Activated CD8-positive, alpha-beta memory T cell treated with anti-CD3 and anti-CD28 coated beads, Interleukin-2, amount 10 ng/mL, durations not matched to agents 7 days and 5 days (primary cell): ENCODE measurements at places on chromosomes 12 and 14. TPM values are rescaled to one million over a fixed set of nuclear protein-coding genes. Genes with fewer than 3 reads are reported as not detected.
A peak's percentile ranks its signal among the peaks of the same experiment; 100 is the strongest.

DNA sequence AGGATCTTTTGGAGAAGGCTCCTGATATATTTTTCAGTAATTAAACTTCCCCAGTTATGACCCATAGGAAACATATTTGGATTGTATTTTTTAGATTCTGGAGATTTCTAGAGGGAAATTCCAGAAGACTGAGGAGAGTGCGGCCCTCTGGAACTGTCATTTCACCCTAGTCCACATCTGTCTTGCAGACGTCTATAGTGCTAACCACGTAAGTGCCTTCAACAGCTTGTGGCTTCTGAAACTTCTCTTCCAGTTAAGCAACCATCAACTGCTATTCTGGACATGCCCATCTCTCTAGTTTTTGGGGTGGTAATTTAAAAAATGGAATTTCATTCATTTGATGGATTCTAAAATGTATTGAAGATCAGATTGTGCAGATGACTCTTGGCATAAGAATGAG lies 1098.8 kb downstream of the TMEM121 start:
- H3K27me3 ChIP-seq = peaks cover 71% of the 10 kb centered on the region
- no peaks in the 10 kb centered on the region for H3K36me3 ChIP-seq
- peaks cover 32% of the 10 kb centered on the region for H3K4me1 ChIP-seq
- H3K27ac ChIP-seq = no peak overlapping the region

The RTL1 gene
- total RNA-seq = not detected

The RBP5 gene
- total RNA-seq = 0.91 TPM

DNA sequence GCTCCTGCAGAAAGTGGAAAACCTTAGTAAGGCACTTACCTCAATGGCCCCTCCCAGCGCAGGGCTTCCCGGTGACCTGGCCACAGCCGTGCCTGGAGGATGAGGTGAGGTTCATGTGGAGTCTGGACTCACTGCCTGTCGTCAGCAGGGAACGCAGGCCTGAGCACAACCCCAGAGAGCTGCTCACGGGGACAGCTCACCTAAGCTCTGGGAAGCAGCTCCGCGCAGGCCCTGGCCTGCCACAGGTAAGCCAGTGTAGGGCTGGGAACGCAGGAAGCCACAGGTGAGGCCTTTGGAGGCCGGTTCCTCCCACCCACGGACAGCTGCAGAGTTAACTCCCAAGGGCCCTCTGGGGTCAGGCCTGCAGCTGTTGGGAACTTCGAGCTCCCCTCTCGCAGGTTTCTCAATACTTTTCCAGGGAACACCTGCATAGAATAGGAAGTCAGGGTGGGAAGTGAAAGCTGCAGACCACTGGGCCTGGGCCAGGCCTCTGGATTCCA lies 32.7 kb downstream of the ANAPC7 start:
- H3K4me3 ChIP-seq = no peak overlapping the region
- H3K4me1 ChIP-seq = no peaks in the 10 kb centered on the region
- peaks cover 16% of the 10 kb centered on the region for H3K36me3 ChIP-seq

DNA sequence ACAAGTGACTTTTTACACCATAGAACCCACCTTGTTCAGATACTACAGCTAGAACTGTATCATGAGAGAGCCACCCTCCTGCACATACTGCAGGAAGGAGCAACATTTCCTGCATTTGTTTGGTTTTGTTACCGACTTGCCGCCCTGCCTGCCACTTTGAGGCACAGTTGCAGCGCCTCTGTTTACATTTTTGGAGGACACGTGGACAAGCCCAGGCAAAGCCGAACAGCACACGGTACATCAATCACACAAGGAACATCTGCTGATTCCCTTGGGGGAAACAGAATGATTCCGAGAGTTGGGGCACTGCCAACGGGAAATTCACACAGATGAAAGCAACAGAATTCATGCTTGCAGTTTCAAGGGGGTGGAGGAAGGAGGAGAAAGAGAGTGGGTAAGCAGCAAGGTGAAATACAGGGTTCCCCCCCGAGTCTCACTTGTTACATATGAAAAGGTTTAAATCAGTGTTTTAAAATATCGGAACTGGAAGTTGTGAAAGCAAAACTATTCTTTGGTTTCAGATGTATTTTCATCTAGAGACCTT lies 110.7 kb downstream of the BTG1 start:
- H3K27ac ChIP-seq = peak overlapping the region; percentile 93
- DNase-seq = peak; percentile 62
- H3K27me3 ChIP-seq = no peaks in the 10 kb centered on the region
- peaks cover 17% of the 10 kb centered on the region for H3K36me3 ChIP-seq

GRCh38 chr12:49019443-49020324 lies 1.1 kb upstream of the PRKAG1 start:
- peak; percentile 73 for DNase-seq
- peaks cover 28% of the 10 kb centered on the region for H3K4me1 ChIP-seq
- H3K27ac ChIP-seq = peak overlapping the region; percentile 97

- H3K36me3 ChIP-seq = no peaks in the 10 kb centered on the region
- DNase-seq = no peak
- H3K27me3 ChIP-seq = peaks cover 9% of the 10 kb centered on the region
- no peak overlapping the region for H3K4me3 ChIP-seq
Measured at GRCh38 chr12:49928471-49928870, 22.1 kb upstream of the AQP2 start.

- peak overlapping the region; percentile 87 for H3K4me3 ChIP-seq
- H3K27me3 ChIP-seq = peaks cover 29% of the 10 kb centered on the region
- peaks cover 16% of the 10 kb centered on the region for H3K36me3 ChIP-seq
- H3K27ac ChIP-seq = peak overlapping the region; percentile 90
- H3K4me1 ChIP-seq = peaks cover 35% of the 10 kb centered on the region
- DNase-seq = no peak
Measured at GRCh38 chr12:53676656-53677015, 753 bp upstream of the ATP5MC2 start.

- H3K4me3 ChIP-seq = no peak overlapping the region
- no peak for DNase-seq
- H3K4me1 ChIP-seq = no peaks in the 10 kb centered on the region
Measured at GRCh38 chr14:44279357-44279756, 227.7 kb downstream of the FSCB start.

- no peaks in the 10 kb centered on the region for H3K27me3 ChIP-seq
Measured at GRCh38 chr12:84842406-84843013, 70.1 kb downstream of the SLC6A15 start.

DNA sequence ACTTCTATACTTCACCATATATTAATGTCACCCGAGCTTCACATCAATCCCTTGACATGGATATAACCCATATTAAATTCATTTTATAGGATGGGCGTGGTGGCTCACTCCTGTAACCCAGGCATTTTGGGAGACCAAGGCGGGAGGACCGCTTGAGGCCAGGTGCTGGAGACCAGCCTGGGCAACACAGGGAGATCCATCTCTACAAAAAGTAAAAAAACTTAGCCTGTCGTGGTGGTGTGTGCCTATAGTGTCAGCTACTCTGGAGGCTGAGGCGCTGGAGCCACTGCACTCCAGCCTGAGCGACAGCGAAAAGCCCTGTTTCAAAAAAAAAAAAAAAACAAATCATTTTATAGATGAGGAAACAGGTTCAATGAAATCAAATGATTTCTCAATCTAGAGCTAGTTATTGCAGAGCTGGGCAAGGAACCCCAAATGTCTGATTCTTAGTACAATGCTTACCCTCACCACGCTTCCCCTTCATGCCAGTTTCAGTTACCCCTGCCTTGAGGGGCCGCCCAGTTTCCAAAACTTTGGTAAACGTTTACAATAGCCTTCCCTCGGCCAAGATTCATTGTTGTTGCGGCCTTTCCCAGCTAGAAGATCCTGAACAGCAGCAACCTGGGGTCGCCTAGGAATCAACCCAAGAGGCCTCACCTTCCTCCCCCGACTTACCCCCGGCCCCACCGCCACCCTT lies 751 bp downstream of the PSMB5 start:
- peaks cover 33% of the 10 kb centered on the region for H3K4me1 ChIP-seq
- H3K36me3 ChIP-seq = peaks cover 25% of the 10 kb centered on the region
- peak; percentile 47 for DNase-seq
- peaks cover 3% of the 10 kb centered on the region for H3K27me3 ChIP-seq
- H3K4me3 ChIP-seq = peak overlapping the region; percentile 83
- peak overlapping the region; percentile 95 for H3K27ac ChIP-seq

GRCh38 chr14:64951724-64952123 lies 9.2 kb upstream of the GPX2 start:
- H3K4me1 ChIP-seq = no peaks in the 10 kb centered on the region
- DNase-seq = no peak

The NFATC4 gene
- total RNA-seq = not detected

DNA sequence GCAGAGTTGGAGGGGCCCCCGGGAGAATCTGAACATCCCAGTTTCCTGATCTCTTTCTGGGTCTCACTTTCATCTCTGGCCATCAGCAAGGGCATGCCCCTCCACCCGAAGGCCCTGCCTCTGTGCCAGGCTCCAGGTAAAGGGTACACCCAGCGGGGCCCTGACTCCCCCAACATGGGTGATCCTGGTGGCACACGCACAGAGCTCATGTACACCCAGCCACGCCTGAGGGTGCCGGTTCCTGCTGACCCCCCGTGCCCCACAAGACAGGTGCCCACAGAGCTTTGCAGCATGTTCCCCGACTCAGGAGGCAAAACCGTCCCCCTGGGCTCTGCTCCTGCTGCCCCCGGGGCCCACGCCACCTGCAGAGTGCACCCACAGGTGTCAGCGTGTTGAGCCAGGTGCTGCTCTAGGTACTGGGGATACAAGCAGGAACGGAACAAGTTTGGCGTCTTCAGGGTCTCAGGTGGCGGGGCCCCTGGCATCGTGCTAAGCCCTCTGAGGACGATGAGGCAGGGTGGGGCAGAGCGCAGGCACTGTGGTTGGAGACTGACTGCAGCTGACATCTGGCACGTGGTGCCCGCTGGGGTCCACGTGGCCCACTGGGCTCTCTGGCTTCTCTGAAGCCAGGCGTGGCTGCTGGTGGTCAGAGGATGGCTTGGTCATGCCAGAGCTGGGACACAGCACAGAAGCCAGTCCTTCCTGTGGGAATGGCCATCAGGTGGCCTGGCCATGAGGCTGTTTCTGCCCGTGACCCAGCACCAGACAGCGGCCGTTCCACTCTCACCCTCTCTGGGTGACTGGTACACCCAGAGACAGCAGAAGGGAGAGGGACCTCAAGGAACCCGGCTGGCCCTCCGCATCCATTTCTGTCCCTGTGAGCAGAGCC lies 13.8 kb downstream of the BAG5 start:
- no peak overlapping the region for H3K4me3 ChIP-seq
- H3K27me3 ChIP-seq = no peaks in the 10 kb centered on the region
- peaks cover 3% of the 10 kb centered on the region for H3K4me1 ChIP-seq
- no peak for DNase-seq
- no peak overlapping the region for H3K27ac ChIP-seq

DNA sequence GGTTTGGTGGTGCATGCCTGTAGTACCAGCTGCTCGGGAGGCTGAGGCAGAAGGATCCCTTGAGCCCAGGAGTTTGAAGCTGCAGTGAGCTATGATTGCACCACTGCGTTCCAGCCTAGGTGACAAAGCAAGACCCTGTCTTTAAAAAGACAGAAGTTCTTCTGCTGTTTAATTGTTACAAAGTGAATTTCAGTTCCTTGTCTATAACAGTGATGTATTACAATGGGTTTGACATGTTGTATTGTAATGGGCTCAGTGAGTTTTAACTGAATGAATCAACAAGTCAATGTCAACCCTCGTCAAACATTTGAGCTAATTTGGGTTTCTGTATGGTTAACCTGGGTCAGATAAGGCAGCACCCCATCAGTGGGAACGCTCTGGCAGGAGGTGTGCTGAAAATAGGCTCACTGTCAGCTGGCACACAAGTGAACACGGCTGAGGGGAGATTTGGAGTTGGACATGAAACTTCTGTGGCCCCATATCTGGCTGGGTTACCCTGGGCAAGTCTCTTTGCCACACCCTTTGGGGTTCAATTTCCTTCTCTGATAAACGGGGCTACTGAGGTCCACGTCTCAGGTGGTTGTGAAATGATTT lies 14.0 kb upstream of the TRPV4 start:
- peaks cover 1% of the 10 kb centered on the region for H3K36me3 ChIP-seq
- H3K4me3 ChIP-seq = no peak overlapping the region
- H3K27me3 ChIP-seq = no peaks in the 10 kb centered on the region
- peaks cover 7% of the 10 kb centered on the region for H3K4me1 ChIP-seq

DNA sequence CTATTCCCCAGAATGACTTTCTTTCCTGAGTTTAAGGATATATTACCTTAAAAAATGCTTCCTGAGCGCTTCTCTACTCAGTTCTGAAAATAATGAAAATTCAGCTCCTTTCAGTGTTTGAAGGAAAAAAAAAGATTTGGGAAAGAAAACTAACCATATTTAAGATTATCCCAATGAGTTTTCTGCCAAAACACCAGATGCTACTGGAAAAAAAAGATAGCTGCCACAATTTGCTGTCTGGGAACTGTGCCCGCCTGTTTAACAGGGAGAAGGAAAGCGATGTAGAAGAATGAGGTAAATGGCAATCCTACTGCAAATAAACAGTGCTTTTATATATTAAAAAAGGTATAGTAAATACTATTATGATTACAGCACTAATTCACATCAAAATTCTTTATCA lies 367.6 kb upstream of the PRICKLE1 start:
- H3K4me1 ChIP-seq = no peaks in the 10 kb centered on the region
- no peak overlapping the region for H3K4me3 ChIP-seq
- H3K27ac ChIP-seq = no peak overlapping the region
- no peaks in the 10 kb centered on the region for H3K27me3 ChIP-seq

GRCh38 chr12:132853285-132854092 lies 24.8 kb upstream of the GOLGA3 start:
- H3K4me1 ChIP-seq = no peaks in the 10 kb centered on the region
- no peak for DNase-seq
- peaks cover 46% of the 10 kb centered on the region for H3K36me3 ChIP-seq
- H3K27me3 ChIP-seq = no peaks in the 10 kb centered on the region
- H3K4me3 ChIP-seq = no peak overlapping the region
- H3K27ac ChIP-seq = no peak overlapping the region

DNA sequence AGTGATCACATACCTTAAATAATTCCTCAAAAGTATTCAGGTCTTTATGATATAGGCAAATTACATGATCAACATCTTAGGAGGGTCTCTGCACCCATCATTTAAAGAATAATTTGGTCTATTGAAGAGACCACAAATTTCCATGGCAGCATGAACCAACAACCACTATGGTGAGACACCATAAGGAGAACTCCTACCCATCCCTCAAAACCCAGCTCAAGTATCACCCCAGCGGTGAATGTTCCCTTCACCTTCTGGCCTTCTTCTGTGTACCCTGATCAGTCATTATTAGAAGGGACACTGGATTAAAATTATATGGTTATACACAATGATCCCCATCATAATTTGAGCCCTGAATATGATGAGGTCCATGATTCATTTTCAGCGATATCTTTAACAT lies 81.5 kb downstream of the DICER1 start:
- no peak for DNase-seq
- H3K27me3 ChIP-seq = no peaks in the 10 kb centered on the region
- H3K4me1 ChIP-seq = no peaks in the 10 kb centered on the region
- H3K4me3 ChIP-seq = no peak overlapping the region
- no peak overlapping the region for H3K27ac ChIP-seq
- no peaks in the 10 kb centered on the region for H3K36me3 ChIP-seq

The PTPN6 gene
- total RNA-seq = 283 TPM

DNA sequence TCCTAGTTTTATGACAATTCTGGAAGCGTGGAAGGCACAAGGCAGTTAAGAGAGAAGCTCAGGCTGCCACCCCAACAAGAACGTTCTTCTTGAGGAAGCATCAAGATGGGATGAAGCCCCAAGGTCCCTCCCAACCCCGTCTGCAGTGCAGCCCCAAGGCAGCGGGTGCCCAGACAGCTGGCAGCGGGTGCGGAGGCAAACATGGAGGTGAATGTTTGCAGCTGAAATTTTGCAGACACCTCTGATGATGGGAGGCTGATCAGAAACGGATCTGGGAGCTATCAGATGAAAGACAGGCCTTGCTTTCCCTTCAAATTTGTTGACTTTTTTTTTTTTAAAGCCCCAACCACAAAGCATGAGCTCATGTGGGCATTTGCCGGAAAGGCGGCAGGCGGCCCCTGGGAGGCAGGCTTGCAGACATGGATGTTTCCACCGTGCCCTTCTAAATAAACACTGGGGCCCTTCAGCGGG lies 230.7 kb upstream of the RTL1 start:
- peaks cover 11% of the 10 kb centered on the region for H3K27me3 ChIP-seq
- DNase-seq = no peak
- no peaks in the 10 kb centered on the region for H3K36me3 ChIP-seq
- peaks cover 3% of the 10 kb centered on the region for H3K4me1 ChIP-seq
- no peak overlapping the region for H3K4me3 ChIP-seq
- no peak overlapping the region for H3K27ac ChIP-seq
